NAMALWA (cell line): ENCODE measurements at places on chromosomes 2 and 18.

- no peak for DNase-seq
These were observed 104.8 kb downstream of the CABYR start for GRCh38 chr18:24243677-24244076.

GRCh38 chr2:235232449-235233433, 261.1 kb upstream of the AGAP1 start:
- DNase-seq, result no peak

DNA sequence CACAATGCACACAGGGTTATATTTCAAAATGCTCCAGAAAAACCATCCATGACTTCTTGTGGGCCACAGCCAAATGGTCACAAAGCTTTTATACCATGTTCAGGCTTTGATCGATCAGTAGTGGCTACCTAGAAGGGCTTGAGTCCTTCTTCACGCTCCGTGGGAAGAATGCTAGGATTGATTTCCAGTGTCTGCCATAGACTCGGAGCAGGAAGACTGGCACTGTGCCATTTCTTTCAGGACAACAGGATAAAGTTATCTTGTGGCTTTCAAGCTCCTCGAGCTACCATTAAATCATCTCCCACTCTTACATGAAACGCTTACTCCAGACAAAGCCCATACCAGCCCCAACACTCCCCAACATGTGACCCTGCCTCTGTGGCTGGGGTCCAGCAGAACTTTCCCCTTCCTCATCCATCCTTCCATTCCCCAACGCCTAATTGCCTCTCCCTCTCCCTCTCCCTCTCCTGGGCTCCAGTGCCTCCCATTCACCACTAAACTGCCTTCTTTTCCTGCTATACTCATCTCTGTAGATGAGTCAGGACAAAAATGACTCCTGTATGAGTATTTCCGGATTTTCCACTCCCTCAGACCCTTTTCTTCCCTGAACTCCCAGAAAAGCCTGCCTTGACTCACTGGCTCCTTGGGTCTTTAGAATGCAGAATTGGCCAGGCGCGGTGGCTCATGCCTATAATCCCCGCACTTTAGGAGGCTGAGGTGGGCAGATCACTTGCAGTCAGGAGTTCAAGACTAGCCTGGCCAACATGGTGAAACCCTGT, 40.9 kb downstream of the ADD2 start:
- DNase-seq, result no peak

GRCh38 chr18:13791181-13791580, 32.8 kb upstream of the MC5R start:
- no peak for DNase-seq

DNA sequence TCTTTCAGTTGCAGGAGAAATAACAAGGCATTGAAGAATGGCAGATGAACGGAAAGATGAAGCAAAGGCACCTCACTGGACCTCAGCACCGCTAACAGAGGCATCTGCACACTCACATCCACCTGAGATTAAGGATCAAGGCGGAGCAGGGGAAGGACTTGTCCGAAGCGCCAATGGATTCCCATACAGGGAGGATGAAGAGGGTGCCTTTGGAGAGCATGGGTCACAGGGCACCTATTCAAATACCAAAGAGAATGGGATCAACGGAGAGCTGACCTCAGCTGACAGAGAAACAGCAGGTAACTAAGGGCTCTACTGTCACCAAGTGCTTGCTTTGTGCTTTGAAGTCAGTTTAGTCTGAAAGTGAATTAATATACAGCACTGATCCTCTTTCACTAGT, 118.5 kb upstream of the UNC80 start:
- no peak for DNase-seq
